ENCODE measurements at places on chromosomes 11 and 22.

DNA sequence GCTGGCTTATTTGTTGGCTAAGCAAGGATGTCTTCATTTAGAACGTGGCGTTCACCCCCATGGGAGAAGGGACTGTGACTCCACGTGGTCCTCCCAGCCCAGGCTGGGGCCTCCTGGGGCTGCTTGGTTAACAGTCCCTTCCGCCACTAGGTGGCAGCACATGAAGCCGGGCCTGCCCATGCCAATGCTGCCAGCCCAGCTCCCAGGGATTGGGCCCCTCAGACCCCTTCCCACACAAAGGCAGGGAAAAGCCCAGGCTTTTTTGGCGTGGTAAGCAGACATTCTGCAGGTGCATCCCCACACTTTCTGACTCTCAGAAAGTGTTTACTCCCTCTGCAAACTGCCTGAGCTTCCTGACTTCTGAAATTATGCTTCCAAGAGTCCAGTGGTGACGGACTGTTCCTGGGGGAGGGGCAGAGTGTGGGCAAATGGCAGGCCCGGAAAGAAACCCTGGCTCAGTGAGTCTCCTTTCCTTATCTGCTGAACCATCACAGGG, 3.1 kb downstream of the CBX6 start:
- DNase-seq = peak; percentile 81

DNA sequence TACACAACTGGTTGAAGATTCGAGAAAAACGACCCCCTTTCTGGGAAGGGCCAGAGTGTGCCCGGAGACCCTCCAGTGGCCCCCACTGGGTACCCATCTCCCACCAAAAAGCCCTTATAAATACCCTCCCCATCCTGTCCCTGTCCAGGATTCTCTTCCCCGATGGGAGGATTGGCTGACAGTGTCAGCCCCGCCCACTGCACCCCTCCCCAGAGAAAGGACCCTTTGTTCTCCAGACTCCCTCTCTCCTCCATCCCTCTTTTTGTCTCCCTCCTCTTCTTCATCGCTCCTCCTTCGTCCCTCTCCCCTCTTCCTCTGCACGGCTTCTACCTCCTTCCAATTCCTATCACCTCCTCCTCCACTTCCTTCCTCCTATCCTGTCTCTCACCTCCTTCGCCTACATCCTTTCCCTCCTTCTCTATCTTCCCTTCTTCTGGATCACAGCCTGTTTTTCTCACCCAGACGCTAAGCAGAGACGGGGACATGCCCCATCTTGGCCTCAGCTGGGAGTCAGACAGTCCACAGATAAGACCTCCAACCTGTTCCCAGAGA, 13.3 kb upstream of the MEN1 start:
- DNase-seq = no peak

- no peak for DNase-seq
Measured at GRCh38 chr11:67584881-67585873, 1.6 kb downstream of the GSTP1 start.

GRCh38 chr11:11291041-11292015, 61.7 kb downstream of the CSNK2A3 start:
- DNase-seq = no peak

DNA sequence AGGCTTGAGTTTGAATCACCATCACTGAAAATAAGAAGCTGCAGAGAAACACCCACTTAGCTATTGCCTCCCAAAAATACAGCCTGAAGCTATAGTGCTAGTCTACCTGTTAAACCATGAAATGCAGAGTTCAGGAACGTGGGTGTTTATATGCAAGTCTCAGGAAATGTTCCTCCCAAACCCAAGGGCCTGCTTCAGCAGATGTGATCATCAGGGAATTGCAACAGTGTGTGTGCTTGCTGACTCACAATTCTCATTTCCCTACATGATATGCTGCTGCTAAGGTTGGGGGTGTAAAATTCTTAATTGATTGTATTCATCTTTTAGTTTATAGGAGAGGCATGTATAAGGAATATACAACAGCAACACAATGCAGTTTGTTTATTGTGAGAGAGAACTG, 49.6 kb downstream of the NUP98 start:
- DNase-seq = no peak

DNA sequence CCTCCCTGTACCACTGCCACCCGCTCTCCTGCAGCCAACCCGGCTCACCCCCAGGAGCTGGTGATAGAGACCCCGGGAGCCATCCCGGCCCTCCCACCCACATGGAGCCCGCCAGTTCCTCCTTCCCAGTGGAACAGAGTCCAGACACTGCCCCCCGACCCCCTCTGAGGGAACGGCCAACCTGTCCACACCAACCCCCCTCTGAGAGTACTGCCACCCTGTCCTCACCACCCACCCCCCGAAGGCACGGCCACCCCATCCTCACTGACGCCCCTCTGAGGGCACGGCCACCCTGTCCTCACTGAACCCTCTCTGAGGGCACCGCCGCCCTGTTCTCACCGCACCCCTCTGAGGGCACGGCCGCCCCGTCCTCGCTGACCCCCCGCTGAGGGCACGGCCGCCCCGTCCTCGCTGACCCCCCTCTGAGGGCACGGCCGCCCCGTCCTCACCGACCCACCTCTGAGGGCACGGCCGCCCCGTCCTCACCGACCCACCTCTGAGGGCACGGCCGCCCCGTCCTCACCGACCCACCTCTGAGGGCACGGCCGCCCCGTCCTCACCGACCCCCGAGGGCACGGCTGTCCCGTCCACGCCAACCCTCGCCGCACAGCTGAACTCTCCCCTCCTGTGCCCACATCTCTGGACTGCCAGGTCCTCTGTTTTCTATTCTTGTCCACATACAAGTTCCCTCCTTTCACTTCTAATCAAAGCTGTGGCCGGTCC, 18.0 kb downstream of the TOLLIP start:
- DNase-seq = no peak
